ENCODE measurements at places on chromosomes 4 and X.

DNA sequence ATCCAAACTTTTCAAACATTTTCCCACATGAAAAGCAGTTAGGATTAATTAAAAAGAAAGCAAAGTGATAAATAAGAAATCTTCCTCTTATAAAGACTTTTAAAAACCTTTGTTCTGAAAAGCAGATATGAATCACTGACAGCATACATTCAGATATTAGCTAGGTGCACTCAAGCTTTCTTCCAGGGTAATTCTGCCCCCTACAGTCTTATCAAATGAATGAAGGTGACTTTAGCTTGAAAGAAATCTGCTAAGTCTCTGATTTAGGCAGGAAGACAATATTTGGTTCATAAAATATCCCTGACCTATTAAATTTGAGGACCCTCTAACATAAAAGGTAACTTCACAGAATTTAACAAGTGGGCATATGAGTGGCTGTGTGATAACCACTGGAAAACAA, 209.1 kb upstream of the FAM47A start:
- no peak for DNase-seq

DNA sequence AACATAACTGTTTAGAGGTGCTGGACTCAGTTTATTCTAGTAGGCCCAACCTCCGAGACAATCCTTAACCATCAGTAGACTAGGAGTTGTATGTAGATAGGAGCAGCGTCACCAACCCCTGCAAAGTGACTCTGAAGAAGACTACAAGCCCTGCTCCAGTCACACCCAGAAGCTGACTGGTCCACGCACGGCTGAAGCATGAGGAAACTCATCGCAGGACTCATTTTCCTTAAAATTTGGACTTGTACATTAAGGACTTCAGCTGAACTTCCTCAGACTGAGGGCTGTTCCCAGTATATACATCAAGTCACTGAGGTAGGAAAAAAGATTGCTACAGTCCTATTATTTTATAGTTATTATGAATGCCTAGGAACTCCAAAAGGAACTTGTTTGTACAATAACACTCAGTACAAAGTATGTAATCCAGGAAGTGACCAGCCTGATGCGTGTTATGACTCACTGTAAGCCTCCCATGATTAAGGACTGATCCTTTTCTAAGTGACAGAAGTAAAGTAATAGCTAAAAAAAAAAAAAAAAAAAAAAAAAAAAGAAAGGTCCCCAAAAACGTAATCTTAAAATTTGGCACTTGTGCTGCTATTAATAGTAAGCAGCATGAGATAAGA, 41.6 kb upstream of the UGT2B7 start:
- no peak for DNase-seq

DNA sequence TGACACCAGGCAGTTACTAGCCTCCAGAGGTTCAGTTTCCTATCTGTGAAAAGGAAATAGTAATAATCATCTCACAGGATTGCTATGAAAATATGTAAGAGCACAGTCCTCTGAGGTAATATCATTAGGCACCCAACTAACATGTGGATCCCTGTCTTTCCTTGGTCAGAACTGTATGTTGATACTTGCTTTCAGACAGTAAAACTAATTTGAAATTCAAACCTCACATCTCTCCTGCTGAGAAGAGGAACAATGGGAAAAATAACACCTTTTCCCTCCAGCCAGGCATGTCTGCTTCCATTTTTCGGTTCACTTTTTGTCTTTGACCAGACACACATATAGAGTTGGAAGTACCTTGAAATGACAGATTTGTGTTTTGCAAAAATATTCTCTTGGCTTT, 262.7 kb downstream of the IL15 start:
- DNase-seq, result no peak

DNA sequence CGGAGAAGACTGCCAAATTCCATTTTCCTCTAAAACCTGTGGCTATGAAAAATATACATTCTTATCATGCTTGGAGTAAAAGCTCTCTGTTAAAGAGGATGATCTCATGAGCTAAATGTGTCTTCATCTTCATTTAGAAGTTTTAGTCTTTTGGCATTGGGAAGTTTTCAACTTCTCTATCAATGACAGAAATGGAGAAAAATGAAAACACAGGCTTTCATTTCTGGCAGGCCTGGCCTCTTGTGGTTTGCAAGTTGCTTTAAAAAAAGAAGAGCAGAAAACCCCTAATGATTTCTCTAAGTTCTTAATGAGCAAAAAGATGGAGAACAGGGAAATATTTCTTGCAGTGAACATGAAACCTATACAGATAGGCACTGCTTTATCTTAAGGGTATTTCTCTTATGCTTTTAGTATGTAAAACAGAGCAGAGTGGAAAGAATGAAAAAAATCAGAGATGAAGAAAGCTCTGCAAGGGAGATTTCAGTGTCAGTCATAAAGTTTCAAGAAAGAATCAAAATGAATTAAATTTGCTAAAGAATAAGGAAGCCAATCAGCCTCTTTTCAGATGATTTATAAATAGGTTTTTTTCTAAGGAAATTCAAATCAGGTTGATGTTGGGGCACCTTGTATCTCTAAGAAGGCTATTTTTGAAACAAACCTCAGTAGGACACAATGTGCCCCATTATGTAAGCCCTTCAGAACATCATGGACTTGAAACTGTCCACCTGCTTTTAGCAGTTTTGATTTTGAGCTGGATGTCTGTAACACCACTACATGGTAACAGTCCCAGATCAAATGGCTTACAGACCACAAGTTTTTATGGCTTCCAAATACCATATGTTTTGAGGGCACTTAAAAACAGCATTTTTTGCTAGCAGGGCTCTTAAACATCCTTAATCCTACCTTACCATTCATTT, 225.0 kb downstream of the GRIA3 start:
- DNase-seq, result no peak

DNA sequence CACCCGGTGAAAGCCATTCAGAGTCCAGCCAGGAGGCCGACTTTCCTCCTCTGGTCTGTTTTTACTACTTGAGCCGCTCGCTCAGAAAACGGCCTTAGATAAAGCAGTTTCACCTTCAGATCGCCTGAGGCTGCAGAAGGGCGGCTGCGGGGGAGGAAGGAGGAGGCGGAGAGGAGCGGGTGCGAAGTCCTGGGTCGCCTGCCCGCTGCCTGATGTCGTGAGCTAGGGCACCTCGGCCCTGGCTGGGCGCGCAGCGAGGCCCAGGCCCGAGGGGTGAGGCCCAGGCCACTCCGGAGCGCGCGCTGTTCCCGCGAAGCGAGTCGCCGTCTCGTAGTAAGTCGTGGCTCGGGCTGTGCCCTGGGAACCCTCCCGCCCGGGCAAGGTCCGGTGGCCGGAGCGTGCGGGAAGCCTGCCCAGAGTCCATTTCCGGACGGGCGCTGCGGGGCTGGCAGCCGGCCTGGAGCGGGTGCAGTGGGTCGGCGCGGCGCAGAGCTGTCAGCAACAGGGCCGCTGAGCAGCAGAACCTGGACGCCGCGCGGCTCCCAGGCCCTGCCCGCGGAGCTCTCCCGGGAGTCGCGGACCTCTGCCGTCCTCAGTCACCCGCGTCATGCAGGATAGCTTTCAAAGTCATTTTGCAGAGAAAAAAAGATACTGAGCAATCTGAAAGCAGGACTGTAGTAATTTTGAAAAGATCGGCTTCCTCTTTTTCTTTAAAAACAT, 18.6 kb downstream of the TRIM2 start:
- peak; percentile 44 for DNase-seq

DNA sequence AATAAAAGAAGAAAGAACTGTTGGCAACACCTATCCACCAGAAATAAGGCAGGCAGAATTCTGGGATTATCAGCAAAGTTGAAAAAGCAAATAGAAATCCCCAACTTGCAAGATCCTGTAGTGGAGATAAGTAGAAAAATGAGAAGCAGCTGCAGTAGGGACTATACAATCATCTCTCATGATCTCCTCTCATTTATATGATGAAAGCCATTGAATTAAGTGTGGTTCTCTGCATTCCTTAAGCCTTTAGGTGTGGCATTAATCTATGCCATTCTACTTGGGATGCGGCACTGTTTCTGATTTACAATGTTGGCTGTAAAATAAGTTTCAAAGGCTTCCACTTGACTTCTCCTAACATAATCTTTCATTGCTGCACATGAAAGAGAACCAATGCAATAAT, 869.8 kb downstream of the TRAM1L1 start:
- no peak for DNase-seq

DNA sequence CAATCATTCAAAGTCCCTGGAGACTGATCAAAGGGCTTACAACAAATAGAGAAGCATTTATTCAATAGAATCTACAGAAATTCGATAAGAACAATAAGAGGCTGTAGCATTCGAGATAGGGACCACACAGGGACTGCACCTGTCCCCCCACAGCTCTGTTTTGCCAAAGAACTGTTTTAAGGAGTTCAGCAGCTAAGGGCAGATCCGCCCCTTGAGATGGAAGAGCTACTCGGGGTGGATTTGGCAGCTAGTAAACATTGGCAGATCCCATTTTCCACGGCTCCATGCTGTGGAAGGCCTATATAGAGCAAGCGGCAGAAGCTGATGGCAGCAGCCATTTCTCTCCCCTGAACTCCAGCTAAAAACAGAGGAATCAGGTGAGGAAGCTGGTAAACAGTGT, 75.7 kb downstream of the GPR82 start:
- no peak for DNase-seq

DNA sequence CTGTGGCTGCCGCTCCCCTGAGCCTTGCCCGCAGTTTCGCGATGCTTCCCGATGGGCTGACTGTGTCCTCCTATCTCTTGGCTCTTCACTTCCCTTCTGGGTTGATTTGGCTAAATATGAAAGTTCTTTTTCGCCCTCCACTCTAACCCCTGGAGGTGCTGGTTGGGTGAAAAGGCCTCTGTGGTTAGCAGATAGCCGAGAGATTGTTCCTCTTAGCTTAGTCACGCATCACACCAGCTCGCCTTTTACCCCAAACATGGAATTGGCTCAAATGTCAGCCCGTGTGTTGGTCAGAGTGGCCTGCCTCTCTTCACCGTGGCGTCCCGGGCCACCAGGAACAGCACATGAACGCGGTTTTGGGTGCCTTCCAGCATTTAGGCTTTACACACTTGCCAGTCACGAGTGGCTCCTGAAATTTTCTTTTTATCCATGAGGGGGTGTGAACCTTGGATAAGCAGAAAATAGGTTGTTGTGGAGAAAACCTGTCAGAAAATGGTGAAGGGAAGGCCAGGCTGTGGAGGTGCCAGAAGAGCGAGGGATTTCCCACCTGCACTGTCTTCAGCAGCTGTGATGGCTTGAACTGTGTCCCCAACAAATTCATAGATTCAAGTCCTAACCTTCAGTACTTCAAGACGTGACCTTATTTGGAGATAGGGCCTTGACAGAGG, 8.9 kb downstream of the CLCN4 start:
- DNase-seq, result no peak

GRCh38 chrX:14291666-14292500, 237.5 kb upstream of the GLRA2 start:
- no peak for DNase-seq

- DNase-seq, result no peak
These were observed 1722.9 kb upstream of the AGA start for GRCh38 chr4:179165000-179165738.

- no peak for DNase-seq
These were observed 21.3 kb upstream of the ADRA2C start for GRCh38 chr4:3744901-3745300.
